Smooth muscle cell of the brain vasculature (primary cell): ENCODE measurements at places on chromosomes 3 and 15.

DNA sequence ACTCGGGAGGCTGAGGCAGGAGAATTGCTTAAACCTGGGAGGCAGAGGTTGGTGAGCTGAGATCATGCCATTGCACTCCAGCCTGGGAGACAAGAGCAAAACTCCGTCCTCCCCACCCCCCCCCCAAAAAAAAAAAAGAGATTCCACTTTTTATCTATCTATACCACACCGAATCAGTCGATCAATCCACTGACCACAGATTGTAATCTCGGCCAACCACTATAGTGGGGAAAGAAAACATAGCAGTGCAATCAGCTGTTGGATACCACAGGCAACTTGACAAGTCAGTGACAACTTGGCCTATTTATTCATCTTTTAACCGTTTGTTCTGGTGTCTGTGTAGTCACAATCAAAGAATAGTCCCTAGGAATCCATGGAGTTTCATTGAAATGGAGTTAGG is 299.2 kb downstream of the FHIT start:
- DNase-seq = no peak

GRCh38 chr15:38647683-38648082 is 83.1 kb upstream of the RASGRP1 start:
- DNase-seq = no peak

DNA sequence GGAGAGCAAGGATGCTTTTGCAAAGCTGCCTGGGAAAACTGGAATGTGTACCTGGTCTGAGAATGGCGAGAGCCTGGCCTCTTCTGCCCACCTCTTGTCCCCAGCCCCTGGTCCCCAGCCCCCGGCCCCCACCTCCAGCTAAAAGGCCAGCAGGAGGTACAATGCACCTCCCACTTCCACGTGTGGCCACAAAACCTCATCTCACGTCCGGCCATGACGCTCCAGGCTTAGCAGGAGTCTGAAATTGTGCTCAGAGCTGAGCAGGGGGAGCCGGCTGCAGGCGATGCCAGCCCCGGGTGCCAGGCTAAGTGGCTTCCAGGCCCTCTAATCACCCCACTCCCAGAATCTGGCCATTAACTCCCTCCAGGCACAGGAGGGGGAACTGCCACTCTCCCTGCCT is 83.1 kb upstream of the PRR20G start:
- no peak for DNase-seq

- no peak for DNase-seq
Measured at GRCh38 chr3:14761121-14761672, 57.6 kb upstream of the FGD5 start.

DNA sequence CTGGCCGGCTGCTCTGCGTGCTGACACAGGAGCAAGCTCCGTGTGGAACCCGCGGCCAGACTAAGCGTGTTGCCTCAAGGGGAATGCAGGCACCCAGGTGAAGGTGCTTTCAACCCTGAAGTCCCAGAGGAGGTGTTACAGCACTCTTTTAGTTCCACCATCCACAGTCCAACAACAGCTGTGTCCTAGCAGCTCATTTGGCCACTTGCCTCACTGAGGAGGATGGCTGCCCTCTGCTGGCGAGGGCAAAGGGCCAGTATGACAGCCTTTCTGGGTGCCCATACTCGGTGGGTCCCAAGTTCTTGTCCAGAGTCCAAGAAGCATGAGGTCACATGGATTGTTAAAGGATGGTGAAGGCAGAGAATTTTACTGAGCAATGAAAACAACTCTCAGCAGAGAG is 87.8 kb downstream of the C3orf85 start:
- DNase-seq = no peak

DNA sequence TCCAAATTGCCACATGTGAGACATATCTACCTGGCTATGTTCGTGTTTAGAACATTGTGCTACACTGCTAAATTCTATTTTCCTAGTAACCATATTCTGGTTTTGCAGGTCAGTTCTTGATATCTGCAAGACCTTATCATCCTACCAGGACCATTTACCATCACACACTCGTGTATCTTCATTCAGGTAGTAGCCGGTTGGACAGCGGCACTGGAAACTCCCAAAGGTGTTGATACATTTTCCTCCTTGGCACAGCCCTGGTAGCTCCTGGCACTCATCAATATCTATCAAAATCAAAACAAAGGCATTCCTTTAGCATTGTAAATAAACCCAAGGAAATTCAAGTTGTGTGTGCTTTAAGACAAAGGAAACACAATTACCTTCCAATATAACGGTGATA is 134.2 kb downstream of the DUT start:
- DNase-seq = no peak

GRCh38 chr3:102926618-102927017 is 491.8 kb downstream of the ZPLD1 start:
- DNase-seq = no peak

DNA sequence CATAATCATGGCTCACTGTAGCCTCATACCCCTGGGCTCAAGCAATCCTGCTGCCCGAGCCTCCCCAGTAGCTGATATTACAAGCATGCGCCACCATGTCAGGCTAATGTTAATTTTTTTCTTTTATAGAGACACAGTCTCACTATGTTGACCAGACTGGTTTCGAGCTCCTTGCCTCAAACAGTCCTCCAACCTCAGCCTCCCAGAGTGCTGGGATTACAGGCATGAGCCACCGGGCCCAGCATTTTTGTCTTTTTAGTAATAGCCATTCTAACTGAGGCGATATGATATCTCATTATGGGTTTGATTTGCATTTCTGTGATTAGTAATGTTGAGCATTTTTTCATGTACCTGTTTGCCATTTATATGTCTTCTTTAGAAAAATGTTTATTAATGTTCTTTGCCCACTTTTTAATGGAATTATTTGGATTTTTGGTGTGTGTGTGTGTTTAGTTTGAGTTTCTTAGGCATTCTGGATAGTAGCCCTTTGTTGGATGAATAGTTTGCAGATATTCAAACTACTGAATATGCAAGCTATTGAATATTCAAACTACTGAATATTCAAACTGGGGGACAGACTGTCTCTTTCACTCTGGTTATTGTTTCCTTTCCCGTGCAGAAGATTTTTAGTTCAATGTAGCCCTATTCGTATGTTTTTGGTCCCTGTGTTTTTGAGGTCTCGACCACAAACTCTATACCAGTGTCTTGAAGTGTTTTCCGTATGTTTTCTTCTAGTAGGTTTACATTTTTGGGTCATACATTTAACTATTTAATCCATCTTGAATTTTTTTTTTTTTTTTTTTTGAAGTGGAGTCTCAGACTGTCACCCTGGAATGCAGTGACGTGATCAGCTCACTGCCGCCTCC is 39.2 kb downstream of the CCDC66 start:
- no peak for DNase-seq

DNA sequence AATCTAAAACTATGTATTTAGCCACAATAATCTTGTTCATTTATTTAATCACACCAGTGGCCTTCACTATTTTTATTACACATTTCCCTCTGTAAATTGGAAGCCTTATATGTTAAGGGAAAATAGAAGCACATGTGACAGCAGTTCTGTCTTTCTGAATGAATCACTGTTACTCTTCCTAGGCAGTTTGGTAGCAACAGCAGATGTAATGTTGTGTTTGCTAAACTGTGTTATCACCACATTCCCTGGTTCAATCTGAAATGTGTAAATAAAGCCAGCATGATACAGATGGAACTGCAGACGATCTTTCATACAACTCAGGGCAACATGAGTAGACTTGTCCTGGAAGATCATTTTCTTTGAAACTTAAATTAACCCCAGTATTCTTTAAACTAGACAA is 220.1 kb downstream of the MCTP2 start:
- no peak for DNase-seq
